ENCODE measurements at places on chromosomes 12 and 14.

DNA sequence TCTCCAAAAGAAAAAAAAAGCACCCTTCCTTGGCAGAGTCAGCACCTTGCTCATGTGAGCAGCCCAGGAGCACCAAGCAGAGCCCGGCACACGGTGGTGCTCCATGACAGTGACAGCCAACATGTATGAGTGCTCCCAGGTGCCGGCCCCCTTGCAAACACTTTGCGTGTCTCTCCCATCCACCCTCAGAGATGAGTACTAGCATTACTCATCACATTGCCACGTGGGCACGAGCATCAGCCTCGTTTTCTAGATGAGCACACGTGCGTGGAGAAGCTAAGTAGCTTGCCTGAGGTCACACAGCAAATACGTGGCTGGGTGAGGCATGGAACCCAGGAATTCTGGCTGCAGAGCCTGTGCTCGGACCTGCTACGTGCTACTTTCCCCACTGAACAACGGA lies 177.9 kb upstream of the PRMT8 start:
- DNase-seq: no peak

- DNase-seq: no peak
Observed at GRCh38 chr12:108911915-108912314, 32.0 kb downstream of the DAO start.

DNA sequence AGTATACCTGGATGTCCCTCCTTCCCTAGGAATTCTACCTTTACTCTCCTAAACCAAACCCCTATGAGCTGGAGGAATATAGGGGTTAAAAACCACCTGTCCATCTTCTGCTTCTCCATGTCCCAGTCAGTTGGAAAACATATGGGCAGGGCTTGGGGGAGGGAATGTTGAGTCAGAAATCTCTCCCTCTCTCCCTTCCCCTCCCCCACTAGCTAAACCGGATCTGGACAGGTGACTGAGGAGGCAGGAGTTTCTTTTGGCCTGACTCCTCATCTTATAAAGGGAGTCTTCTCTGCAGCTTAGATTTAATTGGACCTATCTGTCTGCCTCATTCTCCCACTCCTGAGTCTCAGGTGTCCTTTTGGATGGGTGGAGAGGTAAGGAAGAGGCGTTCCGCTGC lies 6.1 kb downstream of the ERBB3 start:
- no peak for DNase-seq

DNA sequence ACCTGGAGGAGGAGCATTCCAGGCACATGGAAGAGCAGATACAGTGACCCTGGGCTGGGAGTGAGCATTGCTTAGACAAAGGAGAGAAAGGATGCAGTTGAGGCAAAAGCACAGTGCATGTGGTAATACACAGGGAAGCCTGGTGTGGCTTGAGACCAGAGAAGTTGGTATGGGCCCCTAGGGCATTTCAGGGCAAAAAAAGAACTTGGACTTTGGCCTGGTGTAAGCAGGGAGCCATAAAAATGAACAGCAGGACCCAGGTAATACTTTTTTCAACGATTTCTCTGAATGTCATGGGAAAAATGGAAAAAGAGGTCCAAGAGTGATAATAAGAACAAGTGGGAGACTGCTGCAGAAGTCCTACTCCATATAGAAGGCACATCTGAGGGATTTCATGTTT lies 163.9 kb downstream of the ASCL4 start:
- no peak for DNase-seq

DNA sequence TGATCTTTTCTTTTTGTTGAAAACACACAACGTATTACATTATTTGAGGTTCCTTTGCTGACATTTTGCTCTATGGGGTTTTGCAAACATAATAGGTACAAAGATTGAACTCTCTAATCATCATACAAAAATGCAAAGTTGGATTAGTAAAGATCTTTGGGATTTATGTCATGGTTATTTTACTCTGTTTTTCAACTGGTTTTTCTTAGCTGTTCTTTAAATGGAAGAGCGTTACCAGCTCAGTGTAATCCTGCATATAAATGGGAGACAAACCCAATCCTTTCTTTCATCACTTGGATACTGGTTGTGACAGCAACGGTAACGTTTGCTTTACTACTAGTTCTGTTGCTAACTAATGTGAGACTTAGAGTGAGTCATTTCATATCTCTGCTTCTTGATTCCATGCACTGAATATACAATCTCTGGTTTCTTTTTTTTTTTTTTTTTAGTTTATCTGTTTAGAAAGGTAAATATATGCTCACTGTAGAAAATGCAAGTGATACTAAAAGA lies 104.9 kb upstream of the NOVA1 start:
- no peak for DNase-seq

GRCh38 chr14:41663473-41663850 lies 56.8 kb downstream of the LRFN5 start:
- no peak for DNase-seq

DNA sequence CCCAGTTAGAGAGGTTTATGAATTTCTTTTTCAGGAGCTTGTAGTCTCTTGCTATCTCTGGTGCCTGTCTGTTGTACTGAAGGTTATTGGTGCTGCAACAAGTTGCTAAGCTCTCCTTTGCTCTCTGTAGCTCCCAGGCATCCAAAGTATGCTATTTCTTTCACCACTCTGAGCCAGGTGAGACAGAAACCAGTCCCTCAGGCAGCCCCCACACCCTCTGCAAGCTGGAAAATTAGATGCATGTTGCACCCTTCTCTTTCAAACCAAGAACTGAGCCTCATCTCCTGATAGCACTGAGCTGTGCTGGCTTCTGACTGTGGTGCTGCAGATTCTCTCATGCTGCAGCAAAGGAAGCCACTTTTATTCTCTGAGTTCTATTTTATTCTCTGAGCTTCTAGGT lies 9.6 kb upstream of the TRIM9 start:
- DNase-seq: no peak

DNA sequence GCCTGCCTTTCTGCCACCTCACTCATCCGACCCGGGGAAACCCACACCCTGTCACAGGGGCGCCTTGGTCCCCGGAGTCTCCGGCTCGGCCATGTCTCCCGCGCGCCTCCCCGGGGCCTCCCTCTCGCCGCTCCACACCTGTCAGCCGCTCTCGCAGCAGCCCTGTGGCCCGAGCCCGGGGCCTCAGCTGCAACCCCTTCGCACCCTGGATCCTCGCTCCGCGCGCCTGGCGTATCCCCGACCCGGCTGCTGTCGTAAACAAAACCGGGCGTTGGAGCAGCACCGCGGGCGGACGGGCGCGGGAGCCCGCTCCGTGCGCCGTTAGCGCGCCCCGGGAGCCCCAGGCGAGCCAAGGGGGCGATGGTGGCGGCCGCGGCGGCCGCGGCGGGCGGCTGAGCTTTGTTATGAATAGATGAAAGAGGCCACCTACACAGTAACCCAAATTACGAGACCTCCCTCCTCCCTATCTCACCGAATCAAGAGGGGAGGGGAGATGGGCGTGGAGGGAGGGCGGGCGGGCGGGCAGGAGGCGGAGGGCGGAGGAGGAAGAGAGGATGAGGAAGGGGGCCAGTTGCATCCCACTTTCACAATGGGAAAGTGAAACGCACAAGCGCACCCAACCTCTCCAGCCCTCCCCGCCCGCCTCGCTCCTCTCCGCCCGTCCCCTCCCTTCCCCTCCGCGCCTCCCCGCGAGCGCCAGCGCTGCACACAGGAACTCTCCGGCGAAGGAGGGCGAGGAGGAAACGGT lies at the start of gene PLXNC1:
TSS of gene PLXNC1 (plus strand) at position 587 of the 748 bp plus-strand sequence. CDS start 395 bp downstream, outside the sequence.
- peak; percentile 86 for DNase-seq

- no peak for DNase-seq
Observed at GRCh38 chr12:64506955-64507354, 55.0 kb downstream of the TBK1 start.

Measured in CD4-positive, alpha-beta T cell (primary cell).